ENCODE measurements at places on chromosomes 11 and 22. TPM values are rescaled to one million over a fixed set of nuclear protein-coding genes. Genes with fewer than 3 reads are reported as not detected.

ST14 gene
- polyA plus RNA-seq = 31.2 TPM

TRPM5 gene
- 0.29 TPM for polyA plus RNA-seq

B3GAT3 gene
- 39.9 TPM for polyA plus RNA-seq

GRCh38 chr11:93464927-93465540 is 78.2 kb downstream of the SMCO4 start:
- DNase-seq = no peak

- no peak for DNase-seq
Observed at GRCh38 chr11:8071616-8072581, 9.1 kb upstream of the TUB start.

INCENP gene
- 29.3 TPM for polyA plus RNA-seq

DNA sequence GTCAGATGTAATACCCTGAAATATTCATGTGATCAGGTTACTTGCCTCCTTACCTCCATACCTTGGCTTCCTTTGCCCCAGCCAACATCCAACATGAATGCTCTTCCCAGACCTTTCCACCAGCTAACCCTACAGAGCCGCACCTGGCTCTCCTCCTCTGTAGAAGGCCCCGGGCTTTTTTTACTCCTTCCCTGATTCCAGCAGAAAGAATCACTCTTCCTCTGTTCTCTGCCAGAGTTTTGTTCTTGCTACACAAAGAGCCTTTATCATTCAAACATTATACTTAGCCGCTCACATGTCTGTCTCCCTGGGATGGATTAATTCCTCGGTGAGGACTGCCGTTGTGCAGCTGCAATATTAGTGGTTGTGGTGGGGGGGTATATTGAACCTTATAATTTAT is 116.8 kb upstream of the GRAMD1B start:
- no peak for DNase-seq

Measured in right lung (tissue), 10 donors.